GM06990 (cell line): ENCODE measurements at places on chromosomes 12 and 14.

- DNase-seq, result no peak
These were observed 117.0 kb upstream of the SLCO1C1 start for GRCh38 chr12:20578142-20578541.

DNA sequence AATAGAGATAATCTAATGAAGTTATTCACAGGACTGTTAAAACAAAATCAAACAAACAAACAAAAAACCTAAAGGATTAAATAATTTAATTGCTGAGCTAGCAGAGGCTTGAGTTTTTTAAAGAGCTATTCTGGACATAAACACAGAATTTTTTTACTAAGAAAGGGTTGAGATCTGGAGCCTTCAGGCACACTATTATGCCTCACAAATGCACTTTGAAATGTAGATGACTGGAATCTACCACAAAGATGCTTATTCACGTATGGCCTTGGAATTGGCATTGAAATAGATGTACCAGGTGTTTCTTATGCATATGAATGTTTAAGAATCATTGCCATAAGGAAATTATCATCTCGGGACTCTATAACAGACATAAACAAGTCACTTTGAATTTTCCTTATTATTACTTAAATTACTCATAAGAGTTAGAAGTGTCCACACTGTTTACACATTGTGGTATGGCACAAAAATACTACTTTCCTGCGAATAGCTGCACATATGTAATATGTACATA lies 21.6 kb downstream of the PUS7L start:
- no peak for DNase-seq

DNA sequence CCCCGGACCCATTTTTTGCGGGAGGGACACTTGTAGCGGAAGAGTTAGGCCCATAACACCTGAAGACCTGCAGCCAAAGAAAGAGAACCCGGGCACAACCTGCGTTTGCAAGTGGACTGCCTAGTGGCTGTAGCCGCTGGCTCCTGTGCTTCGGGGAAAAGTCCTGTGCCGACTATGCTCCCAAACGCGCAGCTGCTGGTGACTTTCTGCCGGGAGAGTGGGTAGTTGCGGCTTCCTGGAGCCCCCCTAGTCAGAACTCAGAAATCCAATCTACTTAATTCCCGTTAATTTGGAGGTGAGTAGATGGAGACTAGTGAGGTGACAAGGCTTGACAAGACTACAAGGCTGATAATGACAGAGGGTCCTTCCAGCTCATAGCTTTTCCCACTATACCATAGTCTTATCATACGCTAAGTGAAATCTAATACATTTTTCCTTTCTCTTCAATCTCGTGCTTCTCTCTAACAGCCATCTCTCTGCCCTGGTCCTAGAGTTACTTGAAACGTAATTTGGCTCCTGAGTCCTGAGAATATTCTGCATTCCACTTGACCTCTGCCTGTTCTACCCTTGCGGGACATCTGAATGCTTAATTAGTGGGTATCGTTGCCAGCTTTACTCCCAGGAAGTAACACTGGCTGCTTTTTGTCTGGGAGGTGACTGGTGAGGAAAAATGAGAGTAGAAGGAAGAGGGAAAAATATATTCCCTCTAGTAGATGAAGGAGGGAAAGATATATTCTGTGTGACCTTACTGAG lies 556 bp downstream of the MTHFD1 start:
- no peak for DNase-seq

GRCh38 chr12:117900561-117900960 lies 68.2 kb downstream of the KSR2 start:
- DNase-seq, result no peak

DNA sequence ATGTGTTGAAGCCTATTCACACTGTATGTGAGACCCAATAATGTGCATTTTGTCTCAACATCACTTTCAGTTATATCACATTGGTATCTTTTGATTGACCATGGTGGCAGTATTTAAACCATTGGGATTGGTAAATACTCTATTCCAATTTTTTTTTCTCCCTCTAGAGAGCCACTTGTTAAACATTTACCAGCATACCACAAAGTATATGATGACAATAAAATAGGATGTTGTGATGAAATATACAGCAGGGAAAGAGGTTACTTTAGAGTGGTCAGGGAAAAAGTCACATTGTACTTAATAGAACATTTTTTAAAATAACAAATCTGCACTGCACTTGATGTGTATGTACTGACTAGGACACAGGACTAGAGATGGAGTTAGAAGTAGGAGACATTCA lies 5.6 kb upstream of the LIN7A start:
- DNase-seq, result no peak

DNA sequence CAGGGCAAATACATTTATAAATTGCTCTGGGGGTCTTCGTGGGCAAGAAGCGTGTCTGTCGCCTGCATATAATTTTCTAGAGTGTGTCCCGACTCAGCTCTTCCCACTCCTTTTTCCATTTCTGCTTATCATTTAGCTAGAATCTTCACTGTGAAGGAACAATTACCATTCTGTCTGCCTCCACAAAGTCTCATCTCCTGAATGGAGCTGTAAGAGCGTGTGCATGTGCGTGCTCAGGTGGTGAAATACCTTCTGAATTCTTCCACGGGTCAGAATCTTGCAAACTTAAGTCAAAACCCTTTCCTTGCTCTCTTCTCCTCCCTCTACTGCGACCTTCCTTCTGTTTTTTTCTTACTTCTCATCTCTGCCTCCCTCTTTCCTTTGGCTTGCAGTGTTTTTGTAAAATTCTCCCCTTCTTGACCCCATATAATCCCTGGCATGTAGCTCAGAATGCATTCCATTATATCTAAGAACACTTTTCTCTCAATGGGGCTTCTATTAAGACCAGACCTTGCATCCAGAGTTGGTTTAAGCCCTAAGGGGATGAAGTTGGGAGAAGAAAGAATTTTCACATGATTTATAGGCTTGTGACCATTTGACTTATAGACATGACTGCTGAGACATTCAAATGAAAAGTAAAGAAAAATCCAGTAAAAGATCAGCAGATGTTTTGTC lies 25.0 kb upstream of the GSG1 start:
- DNase-seq, result no peak

GRCh38 chr14:80977221-80977620 lies 21.8 kb downstream of the TSHR start:
- DNase-seq, result no peak

- peak; percentile 78 for DNase-seq
These were observed 1.8 kb upstream of the SAMD4A start for GRCh38 chr14:54564868-54565784.

DNA sequence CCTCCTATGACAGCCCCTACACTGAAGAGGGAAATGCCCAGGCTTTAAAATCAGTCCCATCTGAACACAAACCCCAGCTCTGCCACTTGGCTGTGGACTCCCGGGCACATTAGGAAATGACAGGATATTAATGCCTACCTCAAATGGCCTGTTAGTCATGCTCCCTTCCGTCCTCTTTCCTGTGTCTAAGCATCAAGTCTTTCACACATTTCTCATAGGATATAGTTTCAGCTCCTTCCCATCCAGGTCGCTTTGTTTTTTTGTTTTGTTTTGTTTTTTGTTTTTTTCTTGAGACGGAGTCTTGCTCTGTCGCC lies 16.1 kb downstream of the PLEK2 start:
- no peak for DNase-seq

- DNase-seq, result peak; percentile 88
These were observed 604 bp downstream of the EIF4B start for GRCh38 chr12:53006810-53007309.

- DNase-seq, result no peak
These were observed 1.5 kb downstream of the KLRB1 start for GRCh38 chr12:9606247-9606646.

DNA sequence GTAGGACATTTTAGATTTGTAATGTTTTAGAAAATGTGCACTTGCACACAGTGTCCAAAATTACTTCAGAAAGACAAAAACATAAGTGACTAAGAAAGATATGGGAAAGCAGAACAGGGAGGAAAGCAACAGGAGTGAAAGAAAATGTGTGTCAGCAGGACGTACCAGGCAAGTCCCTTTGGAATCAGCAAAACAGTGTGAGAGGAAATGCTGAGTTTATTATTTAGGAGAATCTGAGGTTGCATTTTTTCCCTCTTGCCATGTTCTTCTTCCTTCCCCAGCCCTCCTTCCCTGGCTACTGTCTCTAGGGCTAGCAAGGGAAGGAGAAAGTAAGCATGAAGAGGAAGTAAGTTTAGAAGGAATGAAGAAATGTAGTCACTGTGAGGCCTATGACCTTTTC lies 67.7 kb upstream of the CD163 start:
- no peak for DNase-seq

GRCh38 chr12:55996715-55997534 lies at the start of gene SUOX:
Gene SUOX (plus strand): TSS chr12:55997276. CDS start chr12:56002222, 4,946 bp downstream.
- peak; percentile 84 for DNase-seq

GRCh38 chr14:100468557-100468956 lies 118.7 kb downstream of the BEGAIN start:
- DNase-seq, result no peak

DNA sequence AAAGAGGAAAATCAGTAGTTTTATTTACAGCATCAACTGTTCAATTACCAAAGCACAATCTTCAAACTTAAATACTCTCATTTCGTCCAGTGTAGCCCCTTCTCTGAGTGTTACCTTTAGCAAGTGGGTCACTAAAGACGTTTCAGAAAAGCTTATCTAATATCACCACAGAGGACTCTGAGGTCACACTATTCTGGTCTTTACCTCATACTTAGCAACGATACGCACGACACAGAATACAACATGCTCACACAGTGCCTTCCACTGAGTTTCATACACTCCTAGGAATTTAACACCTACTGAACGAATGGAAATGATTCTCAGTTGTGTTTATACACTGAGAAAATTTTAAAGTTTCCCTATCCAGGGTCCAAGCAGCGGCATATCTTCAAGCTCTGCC lies 2.0 kb downstream of the SYT10 start:
- DNase-seq, result no peak

GRCh38 chr12:58914457-58914856 lies 5.8 kb downstream of the LRIG3 start:
- DNase-seq, result no peak

GRCh38 chr12:7995266-7995963 lies 37.1 kb upstream of the FOXJ2 start:
- peak; percentile 26 for DNase-seq

DNA sequence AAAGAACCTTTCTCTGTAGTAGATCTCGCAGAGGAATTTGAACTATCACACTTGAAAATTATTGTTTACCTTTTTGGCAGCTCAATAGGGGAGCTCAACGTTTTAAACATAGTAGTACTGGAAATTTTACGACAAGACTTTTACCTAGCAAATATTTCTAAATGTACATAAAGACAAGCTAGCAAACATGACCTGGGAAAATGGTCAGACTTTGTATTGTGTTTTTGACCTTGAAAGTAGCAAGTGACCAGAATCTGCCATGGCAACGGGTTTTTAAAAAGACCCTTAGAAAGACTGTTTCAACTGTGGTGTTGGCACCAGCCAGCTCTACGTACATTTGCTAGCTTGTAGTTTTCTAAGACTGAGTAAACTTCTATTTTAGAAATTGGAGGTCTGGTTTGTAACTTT lies 20.2 kb upstream of the A2M start:
- DNase-seq, result no peak

DNA sequence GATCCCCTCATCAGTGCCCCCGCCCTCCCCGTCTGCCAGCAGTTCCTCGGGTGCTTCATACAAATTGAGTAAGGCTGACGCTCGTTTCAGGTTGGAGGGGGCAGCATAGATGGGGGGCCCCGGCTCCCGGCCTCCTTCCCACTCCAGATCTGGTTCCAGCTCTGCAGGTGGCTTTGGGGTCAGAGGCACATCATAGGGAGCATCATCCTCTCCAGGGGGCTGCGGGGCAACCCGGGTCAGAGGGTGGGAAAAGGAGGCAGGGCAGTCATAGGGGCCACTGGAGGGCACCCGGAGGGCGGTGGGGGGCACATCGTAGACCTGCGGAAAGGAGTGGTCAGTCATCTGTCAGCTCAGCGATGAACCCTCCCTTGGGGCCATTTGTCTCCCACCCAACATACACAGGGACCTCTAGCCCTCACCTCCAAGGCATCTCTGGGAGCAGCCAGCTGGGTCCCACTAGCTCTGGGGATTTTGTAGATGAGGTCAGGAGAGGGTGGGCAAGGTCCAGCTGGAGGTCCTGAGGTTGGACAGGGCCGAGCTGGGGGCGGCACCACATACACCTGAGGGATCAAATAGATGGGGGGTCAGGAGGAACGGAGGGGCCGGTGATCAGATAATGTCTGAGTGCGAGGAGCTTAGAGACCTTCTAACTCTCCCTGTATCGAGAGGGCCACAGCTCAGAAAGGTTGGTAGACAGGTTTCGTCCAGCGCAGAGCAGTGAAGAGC lies 5.1 kb downstream of the EFS start:
- no peak for DNase-seq

DNA sequence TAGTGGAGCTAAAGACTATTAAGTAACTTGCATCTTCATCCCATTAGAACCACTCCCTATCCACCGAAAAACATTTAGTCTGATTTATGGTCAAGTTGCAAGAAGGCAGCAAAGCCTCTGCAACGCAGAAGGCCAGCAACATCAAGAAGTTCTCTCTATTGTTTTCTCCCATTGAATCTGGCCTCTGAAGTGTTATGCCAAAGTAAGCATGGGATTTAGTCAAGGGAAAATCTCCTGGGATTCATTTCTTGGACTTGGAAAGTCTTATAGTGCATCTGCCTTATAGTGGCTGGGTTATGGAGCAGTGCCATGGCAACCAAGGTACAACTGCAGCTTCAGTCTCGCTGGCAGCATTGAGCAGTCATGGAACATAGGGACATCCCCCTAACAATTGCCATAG lies 87.7 kb upstream of the KRR1 start:
- DNase-seq, result no peak

DNA sequence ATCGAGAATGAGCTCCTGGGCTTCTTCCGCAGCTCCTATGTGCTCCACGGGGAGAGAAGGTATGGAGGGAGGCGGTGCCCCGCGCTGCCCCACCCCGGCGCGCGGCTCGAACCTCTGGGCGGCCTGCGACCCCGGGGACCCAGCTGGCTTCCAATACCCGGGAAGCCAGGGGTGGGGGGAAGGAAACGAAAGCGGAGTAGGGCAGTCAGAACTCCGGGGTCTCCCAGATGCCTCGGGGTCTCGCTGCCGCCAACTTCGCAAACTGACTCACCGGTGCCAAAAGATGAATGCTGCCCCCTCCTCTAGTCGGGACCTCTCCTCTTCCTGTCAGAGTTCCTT lies 1.3 kb downstream of the TRHDE start:
- peak; percentile 1 for DNase-seq

- no peak for DNase-seq
These were observed 239.7 kb downstream of the TRHDE start for GRCh38 chr12:72511906-72512305.

- DNase-seq, result no peak
These were observed 710.6 kb upstream of the TMEM132C start for GRCh38 chr12:127556231-127556886.

DNA sequence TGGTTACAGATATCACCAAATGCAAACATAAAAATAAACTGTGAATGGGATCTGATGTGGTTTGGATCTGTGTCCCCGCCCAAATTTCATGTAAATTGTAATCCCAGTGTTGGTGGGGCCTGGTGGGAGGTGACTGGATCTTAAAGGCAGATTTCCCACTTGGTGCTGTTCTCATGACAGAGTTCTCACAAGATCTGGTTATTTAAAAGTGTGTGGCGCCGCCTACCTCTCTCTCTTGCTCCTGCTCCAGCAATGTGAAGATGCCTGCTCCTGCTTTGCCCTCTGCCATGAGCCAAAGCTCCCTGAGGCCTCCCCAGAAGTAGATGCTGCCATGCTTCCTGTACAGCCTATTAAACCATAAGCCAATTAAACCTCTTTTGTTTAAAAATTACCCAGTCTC lies 47.8 kb downstream of the SLC25A21 start:
- DNase-seq, result no peak

GRCh38 chr14:104998801-104999200 lies 13.2 kb downstream of the CLBA1 start:
- no peak for DNase-seq

GRCh38 chr14:33704481-33704880 lies 246.4 kb downstream of the EGLN3 start:
- DNase-seq, result no peak

GRCh38 chr14:34098045-34098984 lies 147.4 kb upstream of the EGLN3 start:
- no peak for DNase-seq
